ENCODE measurements at places on chromosomes 5 and 9.

DNA sequence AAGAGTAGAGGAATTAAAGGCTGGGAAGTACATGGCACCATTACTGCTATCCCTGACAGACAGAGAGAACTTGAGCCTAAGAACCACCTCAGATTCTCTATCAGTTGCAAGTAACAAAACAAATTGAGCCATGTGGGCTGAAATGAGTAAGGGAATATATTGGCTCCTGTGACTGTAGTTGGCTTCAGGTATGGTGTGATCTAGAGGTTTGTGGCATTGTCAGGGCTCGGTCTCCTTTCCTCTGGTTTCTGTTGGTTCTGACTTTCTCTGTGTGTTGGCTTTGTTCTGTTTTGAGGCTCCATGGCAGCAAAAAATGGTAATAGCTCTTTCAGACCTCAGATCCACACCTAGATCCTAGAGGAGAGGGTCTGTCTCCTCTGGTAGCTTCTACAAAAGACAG is 5.7 kb downstream of the GALNT10 start:
- DNase-seq, result no peak

GRCh38 chr5:137461391-137462264 is 37.5 kb downstream of the SPOCK1 start:
- DNase-seq, result peak; percentile 52

DNA sequence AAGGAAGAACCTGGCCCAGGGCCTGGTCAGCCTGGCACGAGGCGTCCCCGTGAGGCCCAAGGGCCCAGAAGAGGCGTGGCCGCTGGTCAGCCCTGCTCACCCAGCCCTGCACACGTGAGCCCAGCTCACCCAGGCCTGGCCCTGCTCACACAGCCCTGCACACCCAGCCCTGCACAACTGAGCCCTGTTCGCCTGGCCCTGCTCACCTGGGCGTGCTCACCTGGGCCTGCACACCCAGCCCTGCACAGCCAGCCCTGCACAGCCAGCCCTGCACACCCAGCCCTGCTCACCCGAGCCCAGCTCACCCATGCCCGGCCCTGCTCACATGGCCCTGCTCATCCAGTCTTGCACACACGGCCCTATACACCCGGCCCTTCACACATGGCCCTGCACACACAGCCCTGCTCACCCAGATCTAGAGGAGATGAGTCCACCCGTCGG is 2.1 kb downstream of the ZDHHC11 start:
- no peak for DNase-seq

- peak; percentile 90 for DNase-seq
Measured at GRCh38 chr9:37800631-37801286, at the start of gene DCAF10. DCAF10 (plus strand) TSS chr9:37800797; CDS start chr9:37800867, 70 bp downstream.

- DNase-seq, result no peak
Measured at GRCh38 chr5:139642891-139643871, 5.0 kb upstream of the CXXC5 start.

- DNase-seq, result no peak
Measured at GRCh38 chr5:167096816-167097215, 1194.6 kb upstream of the WWC1 start.

DNA sequence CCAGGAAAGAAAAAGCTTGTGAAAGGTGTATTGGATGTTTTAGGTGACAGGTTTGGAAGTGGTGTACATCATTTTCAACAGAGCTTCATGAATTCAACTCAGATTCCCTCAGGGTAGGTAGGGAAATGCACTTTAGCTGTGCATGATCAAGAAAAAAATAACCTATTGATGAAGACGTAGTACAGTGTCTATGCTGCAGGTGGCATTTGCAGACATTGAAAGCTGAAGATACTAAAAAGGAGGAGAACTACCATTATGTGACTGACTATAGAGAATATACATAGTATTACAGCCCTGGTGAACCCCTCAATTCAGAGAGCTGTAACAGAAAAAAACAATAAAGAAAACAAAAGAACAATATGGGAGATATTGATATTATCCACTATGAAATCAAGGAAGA is 2344.7 kb upstream of the ACO1 start:
- DNase-seq, result peak; percentile 5

GRCh38 chr9:117681888-117682287 is 22.3 kb upstream of the TLR4 start:
- DNase-seq, result no peak

- no peak for DNase-seq
Measured at GRCh38 chr5:131323378-131323777, 59.5 kb downstream of the CDC42SE2 start.

DNA sequence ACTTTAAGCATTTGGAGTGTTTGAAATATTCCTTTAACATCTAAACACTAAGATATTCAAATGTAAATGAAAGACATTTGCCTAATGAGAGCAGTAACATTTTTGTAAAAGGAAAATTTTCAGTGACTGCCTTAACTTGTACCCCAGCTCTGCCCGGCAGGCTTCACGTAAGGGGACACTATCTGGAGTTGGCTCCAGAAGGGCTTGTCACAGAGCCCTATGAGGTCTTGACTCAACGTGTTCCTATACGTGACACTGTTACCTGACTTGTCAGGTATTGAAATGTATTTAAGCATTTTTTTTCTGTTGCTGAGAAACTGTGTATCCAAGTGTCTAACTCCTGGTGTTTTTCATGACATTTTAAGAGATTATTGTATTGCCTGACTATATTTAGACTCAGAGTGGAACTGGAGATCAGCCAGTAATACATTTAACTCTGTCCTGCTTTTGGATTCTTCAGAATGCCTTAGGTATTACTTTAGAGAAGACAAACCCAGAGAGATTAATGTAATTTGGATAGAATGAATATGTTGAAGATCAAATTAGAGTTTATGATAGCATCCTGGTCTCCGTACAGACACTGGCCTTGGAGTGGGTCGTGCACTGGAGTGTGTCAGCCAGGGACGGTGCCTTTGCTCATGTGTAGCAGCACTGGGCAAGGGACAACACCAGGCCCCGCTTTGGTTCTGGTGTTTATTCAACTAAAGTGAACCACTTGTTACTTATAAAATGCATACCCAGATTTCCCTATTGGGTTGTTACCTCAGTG is 34.6 kb upstream of the PHF2 start:
- no peak for DNase-seq

GRCh38 chr5:137665678-137666460 is 70.0 kb downstream of the KLHL3 start:
- no peak for DNase-seq

DNA sequence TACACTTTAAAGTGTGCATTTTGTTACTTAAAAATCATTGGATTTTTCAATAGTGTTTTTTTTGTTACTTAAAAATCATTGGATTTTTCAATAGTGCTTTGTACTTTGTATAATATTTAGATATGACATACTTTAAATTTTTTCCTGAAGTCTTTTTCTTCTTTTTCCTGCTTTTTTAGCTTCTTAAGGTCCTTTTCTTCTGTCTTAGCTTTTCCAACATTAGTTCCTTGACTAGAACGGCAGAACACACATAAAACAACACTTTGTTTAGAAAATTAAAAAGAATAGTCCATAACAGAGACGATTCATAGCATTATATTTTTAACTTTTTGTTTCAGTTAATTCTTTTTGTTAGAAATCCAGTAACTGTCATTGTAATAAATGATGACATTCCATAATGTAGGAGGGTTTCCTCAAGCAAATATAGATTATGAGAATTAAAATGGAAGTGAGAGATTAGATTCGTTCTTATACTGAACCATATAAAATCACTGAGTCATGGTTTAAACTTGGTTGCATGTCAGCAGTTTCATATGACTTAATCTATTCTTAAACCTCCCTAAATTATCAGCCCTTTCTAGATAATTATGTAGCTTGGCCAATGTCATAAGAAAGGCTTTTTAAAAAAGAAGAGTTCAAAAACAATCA is 45.3 kb upstream of the RICTOR start:
- no peak for DNase-seq

DNA sequence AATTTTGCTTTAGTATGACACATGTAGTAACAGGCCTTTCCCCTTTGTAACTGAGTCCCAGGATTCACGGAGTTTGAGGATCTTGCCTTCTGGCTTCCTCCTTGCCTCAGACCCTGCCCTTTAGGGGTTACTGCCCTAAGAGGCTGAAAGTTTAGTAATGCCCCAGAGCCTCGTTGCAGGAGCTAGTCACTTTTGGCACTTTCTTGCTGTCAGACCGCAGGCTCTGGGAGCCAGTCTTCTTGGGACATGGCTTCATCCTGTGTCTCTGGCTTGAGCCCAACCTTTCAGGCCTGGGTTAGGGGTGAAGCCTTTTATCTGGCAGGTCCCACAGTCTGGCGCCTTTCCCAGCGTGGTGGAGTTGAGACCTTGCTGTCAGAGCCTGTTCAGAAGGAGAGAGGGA is 185.6 kb upstream of the DMRT1 start:
- no peak for DNase-seq

DNA sequence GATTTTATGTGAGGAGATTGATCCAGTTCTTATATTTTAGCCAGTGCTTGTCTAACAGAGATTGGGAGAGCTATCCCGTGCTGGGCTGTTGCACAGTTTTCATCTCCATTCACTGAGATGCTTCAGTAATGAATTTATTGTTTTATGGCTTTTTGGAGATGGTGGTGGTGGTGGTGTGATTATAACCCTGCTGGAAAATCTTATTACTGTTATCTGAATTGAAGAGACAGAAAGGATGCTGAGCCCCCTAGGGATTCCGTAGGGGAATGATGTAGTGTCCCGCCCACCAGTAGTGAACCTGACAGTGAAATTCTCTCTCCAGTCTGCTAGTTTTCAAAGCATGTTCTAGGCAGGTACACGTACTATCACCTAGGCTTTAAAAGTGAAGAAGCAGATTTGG is 1.9 kb downstream of the RAI14 start:
- DNase-seq, result peak; percentile 39

GRCh38 chr5:40681363-40682153 is 1.8 kb downstream of the PTGER4 start:
- DNase-seq, result peak; percentile 43

GRCh38 chr5:170247363-170247762 is 14.6 kb downstream of the C5orf58 start:
- DNase-seq, result no peak

DNA sequence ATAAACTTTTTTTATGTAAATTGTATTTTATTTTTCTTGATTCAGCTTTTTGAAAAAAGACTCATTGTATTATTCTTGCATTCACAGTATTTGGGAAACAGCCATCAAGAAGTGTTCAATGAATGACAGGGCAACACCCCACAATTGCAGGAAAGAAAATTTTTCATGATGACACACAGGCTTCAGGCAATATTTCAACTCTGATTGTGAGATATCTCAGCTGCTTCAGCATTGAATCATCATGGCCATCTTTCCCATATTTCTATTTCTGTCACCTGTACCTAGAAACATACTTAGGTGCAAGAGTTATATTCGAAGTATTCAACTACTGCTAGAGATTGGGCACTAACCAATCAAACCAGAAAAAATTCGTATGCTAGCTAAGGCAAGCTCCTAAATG is 446.0 kb downstream of the ISL1 start:
- DNase-seq, result no peak

DNA sequence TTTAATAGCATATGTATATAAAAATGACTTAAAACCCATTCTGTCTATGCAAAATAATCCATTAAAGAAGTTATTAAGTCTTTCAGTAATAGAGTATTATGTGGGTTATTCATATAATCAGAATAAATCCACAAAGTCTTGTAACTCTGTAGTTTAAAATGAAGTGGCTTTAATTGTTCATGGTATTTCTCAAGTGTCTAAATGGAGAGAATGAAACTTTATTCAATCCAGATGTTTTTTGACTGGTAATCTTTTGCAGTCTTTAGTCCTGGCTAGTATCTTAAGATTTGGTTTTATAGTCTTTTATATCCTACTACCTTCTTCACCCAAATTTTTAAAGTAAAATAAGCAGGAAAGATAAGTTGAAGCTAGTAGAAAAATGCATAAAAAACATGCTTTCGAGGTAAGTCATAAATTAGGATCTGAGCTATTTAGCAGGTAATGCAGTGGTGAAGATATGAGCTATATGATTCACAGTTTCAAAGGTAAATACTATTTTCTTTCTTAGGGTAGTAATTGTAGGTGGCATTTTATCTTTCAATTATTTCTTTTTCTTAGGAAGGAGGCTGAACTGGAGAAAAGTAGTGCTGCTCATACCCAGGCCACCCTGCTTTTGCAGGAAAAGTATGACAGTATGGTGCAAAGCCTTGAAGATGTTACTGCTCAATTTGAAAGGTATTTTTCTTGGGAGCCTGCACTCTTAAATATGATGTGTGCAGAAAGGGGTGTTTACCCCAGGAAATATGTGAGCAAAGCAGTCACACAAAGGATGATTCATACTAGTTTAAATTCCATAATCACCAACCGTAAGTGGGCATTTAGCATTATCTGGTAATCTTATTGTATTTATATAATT is 17.9 kb downstream of the HMMR start:
- no peak for DNase-seq

- DNase-seq, result no peak
Measured at GRCh38 chr5:111261610-111262009, 37.4 kb downstream of the CAMK4 start.

GRCh38 chr9:136551401-136552116 is 5.7 kb upstream of the NOTCH1 start:
- peak; percentile 83 for DNase-seq

- no peak for DNase-seq
Measured at GRCh38 chr9:69193685-69194032, 19.6 kb downstream of the TJP2 start.

DNA sequence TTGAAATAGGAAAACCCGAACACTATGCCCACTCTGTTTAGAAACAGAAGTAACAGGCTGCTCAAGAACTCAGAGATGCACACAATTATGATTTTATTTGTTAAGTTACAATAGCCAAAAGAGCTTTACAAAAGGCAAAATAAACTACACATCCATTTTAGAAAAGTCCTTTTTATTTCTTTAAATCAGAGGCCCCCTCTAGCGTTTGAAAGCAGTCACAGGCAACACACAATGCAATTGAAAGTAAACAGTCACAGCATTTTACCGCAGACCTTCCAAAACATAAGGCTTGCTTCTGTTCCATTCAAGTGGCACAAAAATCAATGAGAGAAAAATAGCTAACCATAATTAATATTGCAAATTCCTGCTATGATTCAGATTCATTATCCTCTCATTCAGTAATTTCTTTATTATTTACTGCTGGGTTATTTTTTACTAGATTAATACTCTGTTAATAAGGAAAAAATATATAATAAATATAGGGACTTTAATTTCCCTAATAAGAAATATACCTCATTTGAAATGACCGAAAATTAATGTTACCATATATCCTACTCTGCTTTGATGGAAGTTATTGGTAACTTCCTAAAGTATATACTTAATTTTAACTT is 78.3 kb downstream of the CEP120 start:
- peak; percentile 11 for DNase-seq

DNA sequence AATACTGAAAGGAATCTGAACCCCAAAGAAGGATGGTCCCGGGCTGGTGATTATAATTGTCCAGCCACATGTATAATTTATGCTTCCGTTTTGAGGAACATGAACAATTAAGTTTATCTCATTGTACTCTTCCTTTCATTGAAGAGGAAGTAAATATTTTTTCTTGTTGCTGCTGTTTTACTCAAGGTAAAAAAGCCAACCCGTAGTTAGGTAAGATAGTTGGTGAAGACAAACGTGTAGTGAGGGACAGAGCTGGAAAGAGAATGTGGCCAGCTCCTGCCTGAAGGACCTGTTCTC is 5.1 kb downstream of the RCL1 start:
- no peak for DNase-seq

- DNase-seq, result no peak
Measured at GRCh38 chr5:98489021-98489420, 284.4 kb upstream of the RGMB start.

All from iPS-NIHi11 (cell line).